Right atrium auricular region (tissue), 2 donors: ENCODE measurements at places on chromosomes 13 and 19.

GRCh38 chr19:56139847-56140582, 1.1 kb upstream of the ZNF444 start:
- DNase-seq = no peak
- no peaks in the 10 kb centered on the region for H3K36me3 ChIP-seq
- peak overlapping the region; percentile 84 for H3K27ac ChIP-seq

DNA sequence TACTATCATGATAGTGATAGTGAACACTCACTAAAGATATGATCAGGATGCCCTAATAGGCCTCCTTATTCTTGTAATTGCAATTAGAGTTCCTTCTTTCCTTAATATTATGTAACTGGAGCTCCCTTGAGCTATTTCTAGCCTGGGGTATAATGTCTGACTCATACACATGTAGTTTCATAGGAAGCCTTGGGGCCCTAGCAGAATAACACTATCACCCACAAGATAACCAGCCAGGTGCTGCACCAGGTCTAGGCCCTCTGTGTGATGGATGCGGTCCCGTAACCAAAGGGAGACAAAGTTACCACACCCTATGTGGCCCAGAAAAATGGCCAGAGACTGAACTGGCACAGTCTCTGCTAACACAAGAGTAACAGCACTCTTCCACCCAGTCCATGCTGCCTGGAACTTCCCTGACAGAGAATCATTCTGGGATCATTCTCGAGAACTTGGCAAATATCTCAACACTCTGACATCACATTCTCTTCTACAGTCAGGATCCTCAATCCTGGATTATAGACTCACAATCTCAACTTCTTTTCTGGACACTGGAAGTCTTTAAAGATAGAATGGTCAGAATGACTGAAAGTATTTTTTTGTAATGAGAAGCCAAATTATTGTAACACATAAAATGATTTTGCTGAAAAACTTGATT, 32.6 kb upstream of the IGFL4 start:
- no peaks in the 10 kb centered on the region for H3K4me1 ChIP-seq
- peaks cover 10% of the 10 kb centered on the region for H3K27me3 ChIP-seq
- no peaks in the 10 kb centered on the region for H3K36me3 ChIP-seq
- H3K4me3 ChIP-seq = no peak overlapping the region

DNA sequence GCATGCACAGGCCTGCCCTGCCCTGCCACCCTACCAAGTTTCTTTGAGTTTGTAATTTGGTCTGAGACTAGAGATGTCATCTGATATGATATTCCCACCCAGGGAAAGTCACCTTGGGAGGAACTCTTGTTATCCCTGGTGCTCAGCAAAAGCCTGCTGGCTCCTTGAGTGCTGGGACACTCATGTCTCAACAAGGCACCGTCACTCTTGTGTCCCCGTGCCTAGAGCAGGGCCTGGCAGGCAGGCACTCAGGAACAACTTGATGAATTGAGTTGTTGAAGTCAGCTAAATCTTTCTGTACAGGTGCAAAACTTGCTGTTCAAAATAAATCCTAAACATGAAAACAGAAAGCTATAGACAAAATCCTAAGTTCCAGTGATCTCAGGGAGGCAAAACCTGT, 345.4 kb downstream of the KCNRG start:
- no peak overlapping the region for H3K27ac ChIP-seq
- H3K36me3 ChIP-seq = no peaks in the 10 kb centered on the region
- DNase-seq = no peak
- no peak overlapping the region for H3K4me3 ChIP-seq
- no peaks in the 10 kb centered on the region for H3K27me3 ChIP-seq
- peaks cover 19% of the 10 kb centered on the region for H3K4me1 ChIP-seq

GRCh38 chr13:23673867-23674605, 103.8 kb downstream of the TNFRSF19 start:
- H3K4me3 ChIP-seq = no peak overlapping the region
- peaks cover 13% of the 10 kb centered on the region for H3K36me3 ChIP-seq
- DNase-seq = no peak
- peak overlapping the region; percentile 53 for H3K27ac ChIP-seq

DNA sequence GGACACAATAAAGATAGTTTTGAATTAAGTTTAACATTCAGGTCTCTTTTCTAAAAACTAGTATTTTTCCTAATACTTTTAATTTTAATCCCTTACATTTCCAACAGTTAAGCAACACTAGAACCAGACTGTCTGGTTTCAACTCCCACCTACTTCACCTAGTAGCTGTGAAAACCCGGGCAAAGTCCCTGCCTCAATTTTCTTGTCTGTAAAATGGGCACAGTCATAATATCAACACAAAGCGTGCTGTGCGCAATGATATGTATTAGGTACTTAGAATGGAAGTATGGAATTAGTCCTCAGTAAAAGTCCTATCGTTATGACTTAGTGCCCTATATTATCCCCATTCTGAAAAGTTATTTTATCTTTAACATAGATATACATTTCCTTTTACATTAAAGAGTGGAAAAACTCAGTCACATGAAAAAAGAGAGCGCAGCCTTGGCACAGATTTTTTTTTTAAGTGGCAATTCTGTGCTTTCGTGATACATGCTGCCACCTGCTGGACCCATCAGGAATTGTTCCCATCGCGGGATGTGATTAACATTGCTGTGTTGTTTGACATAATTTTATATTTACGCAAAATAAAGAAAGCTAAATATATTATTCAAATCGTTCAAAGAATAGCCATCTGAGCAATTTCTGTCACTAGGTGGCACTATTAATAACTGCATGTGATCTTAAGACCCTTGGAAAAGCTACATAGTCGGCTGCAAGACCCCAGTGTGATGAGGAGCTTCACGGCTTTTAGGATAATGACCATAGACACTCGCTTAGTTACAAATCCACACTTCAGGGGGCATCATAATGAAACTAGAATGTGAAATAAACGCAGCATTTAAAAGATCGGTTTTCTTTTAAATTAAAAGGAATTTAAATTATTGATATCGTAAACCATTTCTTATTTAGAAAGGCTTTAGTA, 59.9 kb downstream of the LIG4 start:
- no peaks in the 10 kb centered on the region for H3K27me3 ChIP-seq
- no peak overlapping the region for H3K4me3 ChIP-seq
- DNase-seq = peak; percentile 71
- H3K27ac ChIP-seq = no peak overlapping the region
- no peaks in the 10 kb centered on the region for H3K36me3 ChIP-seq
- H3K4me1 ChIP-seq = no peaks in the 10 kb centered on the region

DNA sequence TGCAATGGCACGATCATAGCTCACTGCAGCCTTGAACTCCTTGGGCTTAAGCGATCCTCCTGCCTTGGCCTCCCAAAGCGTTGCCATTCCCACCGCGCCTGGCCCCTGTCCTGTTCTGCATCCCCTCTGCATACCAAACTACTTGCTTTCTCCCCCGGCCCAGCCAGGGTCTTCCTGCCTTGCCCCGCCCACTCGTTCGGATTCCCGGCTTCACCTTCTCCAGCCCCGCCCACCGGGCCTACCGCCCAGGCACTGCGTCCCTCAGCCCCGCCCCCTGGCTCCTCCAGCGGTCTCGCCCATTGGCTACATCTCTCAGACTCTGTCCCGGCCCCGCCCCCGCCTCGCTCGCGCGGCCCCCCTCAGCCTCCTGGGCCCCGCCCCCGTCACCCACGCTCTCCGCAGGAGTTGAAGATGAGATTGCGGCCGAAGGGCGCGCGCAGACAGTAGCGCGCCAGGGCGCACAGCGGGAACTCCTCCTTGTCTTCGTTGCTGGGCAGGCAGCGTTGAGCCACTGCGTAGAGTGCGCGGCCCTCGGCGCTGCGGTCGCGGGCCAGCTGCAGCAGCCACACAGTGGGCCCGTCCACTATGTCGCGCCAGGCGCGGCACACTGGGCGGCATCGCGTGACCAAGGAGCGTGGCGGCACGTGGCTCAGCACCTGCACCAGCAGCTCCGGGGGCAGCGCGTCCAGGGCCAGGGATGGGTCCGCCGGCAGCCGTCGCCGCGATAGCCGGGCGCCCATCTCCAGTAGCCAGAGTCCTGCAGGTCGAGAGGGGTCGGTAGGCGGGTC, 19.0 kb downstream of the MRPS12 start:
- H3K4me3 ChIP-seq = peak overlapping the region; percentile 45
- H3K27ac ChIP-seq = no peak overlapping the region
- peak; percentile 70 for DNase-seq
- H3K36me3 ChIP-seq = no peaks in the 10 kb centered on the region
- H3K4me1 ChIP-seq = no peaks in the 10 kb centered on the region
- no peaks in the 10 kb centered on the region for H3K27me3 ChIP-seq

- H3K27me3 ChIP-seq = no peaks in the 10 kb centered on the region
- peak; percentile 76 for DNase-seq
- no peak overlapping the region for H3K27ac ChIP-seq
These were observed 30.3 kb downstream of the CRYL1 start for GRCh38 chr13:20495087-20496023.

- no peaks in the 10 kb centered on the region for H3K4me1 ChIP-seq
- H3K27ac ChIP-seq = no peak overlapping the region
- H3K36me3 ChIP-seq = no peaks in the 10 kb centered on the region
- H3K27me3 ChIP-seq = no peaks in the 10 kb centered on the region
- H3K4me3 ChIP-seq = no peak overlapping the region
These were observed 92.8 kb downstream of the FAM216B start for GRCh38 chr13:42874221-42874620.

DNA sequence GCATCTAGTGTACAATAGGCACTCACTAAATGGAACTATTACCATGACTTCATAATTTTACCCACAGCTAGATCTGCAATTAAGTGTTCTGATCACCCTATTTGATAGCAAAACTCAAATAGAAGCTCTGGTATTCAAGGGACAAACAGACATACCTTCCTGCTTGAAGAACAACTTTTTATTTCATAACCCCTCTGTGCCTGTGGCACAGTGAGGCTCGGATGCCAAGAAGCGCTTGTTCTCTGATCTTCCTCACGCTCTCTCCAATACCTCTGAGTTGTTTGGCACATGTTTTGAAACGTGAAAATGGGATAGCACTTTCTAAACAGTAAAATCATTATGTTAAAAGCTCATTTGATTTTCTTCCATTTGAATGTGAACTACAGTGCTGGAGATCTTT, 232.0 kb downstream of the KLF5 start:
- H3K27ac ChIP-seq = no peak overlapping the region
- no peaks in the 10 kb centered on the region for H3K36me3 ChIP-seq
- no peaks in the 10 kb centered on the region for H3K27me3 ChIP-seq
- no peak for DNase-seq
- no peaks in the 10 kb centered on the region for H3K4me1 ChIP-seq

DNA sequence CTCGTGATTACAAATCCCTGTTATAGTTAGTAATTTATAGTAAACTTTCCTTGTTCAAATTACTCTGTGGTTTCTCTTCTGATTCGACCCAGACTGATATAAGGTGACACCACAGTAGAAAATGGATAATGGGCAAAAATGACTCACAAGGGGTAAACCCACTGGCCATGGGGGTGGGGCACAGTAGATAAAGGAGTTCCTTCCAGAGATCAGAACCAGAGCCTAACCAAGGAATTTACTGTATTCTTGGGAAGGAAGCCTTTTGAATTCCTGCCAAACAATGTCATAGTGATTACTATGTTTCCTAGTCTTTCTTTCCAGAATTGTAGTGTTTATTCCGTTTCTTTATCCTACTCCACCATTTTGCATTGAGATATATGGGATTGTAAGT, 21.9 kb downstream of the MIR17HG start:
- H3K27me3 ChIP-seq = no peaks in the 10 kb centered on the region
- H3K36me3 ChIP-seq = no peaks in the 10 kb centered on the region
- no peak overlapping the region for H3K4me3 ChIP-seq
- H3K27ac ChIP-seq = no peak overlapping the region
- H3K4me1 ChIP-seq = no peaks in the 10 kb centered on the region
- DNase-seq = no peak

DNA sequence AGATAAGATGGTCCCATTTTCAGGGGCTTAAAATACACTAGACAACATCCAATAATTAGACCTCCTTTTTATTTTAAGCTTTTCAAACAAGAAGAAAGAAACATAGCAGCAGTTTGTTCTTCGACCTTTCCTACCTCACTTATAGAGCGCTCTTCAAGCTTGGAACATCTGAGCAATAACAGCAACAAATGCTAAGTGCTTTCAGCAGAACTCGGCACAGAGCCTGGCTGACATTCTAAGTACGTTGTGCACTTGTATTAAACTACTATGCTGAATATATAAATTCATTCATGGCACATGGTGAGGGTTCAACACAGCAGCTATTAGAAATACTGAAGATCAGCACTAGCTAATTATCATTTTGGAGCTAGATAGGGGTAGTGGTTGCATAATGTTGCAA, 256.1 kb upstream of the MAB21L1 start:
- peaks cover 24% of the 10 kb centered on the region for H3K4me1 ChIP-seq
- no peaks in the 10 kb centered on the region for H3K36me3 ChIP-seq
- no peak overlapping the region for H3K27ac ChIP-seq
- no peak overlapping the region for H3K4me3 ChIP-seq

- H3K36me3 ChIP-seq = no peaks in the 10 kb centered on the region
- no peak for DNase-seq
- H3K4me1 ChIP-seq = no peaks in the 10 kb centered on the region
- no peak overlapping the region for H3K4me3 ChIP-seq
These were observed 12.5 kb downstream of the FAM124A start for GRCh38 chr13:51234676-51235075.
